ENCODE measurements at places on chromosomes 6 and 20.
A peak's percentile ranks its signal among the peaks of the same experiment; 100 is the strongest.

- no peak for DNase-seq
Measured at GRCh38 chr20:17557675-17558006, 12.2 kb upstream of the DSTN start.

DNA sequence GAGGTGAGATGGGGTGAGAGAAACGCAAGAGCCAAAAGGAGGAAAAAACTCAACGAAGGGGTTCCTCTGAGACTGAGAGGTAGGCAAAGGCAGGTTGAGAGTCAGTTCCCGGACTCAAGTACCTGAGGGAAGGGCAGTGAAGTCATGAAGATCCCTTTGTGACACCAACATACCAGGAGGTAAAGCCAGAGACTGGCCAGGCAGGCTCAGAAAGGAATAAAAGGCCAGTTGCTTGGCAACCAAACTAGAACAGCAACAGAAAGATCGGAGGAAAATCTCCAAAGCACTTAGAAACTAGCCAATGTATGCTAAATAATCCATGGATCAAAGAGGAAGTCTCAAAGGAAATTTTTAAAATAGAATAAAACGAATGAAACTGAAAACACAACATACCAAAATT, 209.8 kb upstream of the PROKR2 start:
- no peak for DNase-seq

GRCh38 chr20:38855356-38855755, 49.9 kb downstream of the PPP1R16B start:
- DNase-seq = no peak

DNA sequence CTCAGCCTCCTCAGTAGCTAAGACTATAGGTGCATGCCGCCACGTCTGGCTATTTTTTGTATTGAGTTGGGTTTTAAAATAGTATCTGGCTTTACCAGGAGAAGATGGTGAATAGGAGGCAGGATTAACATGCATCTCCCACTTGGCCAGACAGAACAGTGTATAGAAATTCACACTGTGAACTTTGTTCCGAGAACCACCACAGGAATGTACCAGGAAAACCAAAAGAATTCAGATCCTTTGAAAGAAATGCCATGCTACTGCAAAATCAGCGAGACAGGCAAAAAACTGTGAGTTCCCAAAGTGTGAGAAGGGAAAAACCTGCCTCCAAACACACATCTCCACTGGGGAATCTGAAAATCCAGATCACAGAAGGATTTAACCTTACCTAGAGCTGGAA, 327.6 kb downstream of the NKAIN2 start:
- DNase-seq = no peak

- no peak for DNase-seq
Measured at GRCh38 chr6:140641412-140641811, 1267.0 kb upstream of the CITED2 start.

GRCh38 chr6:43740961-43741764, 28.8 kb upstream of the VEGFA start:
- no peak for DNase-seq

- no peak for DNase-seq
Measured at GRCh38 chr20:19682249-19682648, 75.8 kb upstream of the RIN2 start.

GRCh38 chr6:43455531-43456428, at the start of gene DLK2:
Gene DLK2 (minus strand): TSS chr6:43455548. CDS start chr6:43454825, 723 bp downstream.
- peak; percentile 38 for DNase-seq

DNA sequence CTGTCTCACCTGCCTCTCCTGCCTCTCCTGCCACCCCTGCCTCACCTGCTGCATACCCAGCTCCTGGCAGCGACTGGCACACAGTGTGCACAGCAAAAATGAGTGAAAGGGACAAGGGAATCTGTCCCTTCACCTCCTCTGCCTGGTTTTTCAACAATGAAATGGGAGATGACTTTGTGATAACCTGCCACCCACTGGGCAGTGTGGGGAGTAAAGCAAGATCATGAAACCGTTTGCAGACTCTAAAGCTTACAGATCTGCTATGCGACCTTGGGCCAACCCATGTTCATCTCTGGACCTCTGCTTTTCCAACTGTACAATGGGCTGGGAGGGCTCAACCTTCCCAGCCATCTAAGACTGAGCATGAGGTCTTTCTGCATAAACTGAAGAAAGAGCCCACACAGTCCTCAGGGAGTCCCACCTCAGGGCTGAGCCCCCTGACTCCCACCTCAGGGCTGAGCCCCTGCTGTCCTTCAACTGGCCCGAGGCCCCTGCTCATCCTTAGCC, 81.1 kb downstream of the RIPOR3 start:
- DNase-seq = no peak

GRCh38 chr20:21234806-21235483, 68.2 kb upstream of the XRN2 start:
- no peak for DNase-seq

- DNase-seq = no peak
Measured at GRCh38 chr6:26743157-26743821, 83.7 kb upstream of the ZNF322 start.

GRCh38 chr6:41713159-41713649, 22.2 kb downstream of the TFEB start:
- no peak for DNase-seq

- DNase-seq = no peak
Measured at GRCh38 chr6:152048921-152049320, 241.4 kb downstream of the ESR1 start.

GRCh38 chr6:13071550-13072345, 256.6 kb downstream of the TBC1D7 start:
- DNase-seq = no peak

DNA sequence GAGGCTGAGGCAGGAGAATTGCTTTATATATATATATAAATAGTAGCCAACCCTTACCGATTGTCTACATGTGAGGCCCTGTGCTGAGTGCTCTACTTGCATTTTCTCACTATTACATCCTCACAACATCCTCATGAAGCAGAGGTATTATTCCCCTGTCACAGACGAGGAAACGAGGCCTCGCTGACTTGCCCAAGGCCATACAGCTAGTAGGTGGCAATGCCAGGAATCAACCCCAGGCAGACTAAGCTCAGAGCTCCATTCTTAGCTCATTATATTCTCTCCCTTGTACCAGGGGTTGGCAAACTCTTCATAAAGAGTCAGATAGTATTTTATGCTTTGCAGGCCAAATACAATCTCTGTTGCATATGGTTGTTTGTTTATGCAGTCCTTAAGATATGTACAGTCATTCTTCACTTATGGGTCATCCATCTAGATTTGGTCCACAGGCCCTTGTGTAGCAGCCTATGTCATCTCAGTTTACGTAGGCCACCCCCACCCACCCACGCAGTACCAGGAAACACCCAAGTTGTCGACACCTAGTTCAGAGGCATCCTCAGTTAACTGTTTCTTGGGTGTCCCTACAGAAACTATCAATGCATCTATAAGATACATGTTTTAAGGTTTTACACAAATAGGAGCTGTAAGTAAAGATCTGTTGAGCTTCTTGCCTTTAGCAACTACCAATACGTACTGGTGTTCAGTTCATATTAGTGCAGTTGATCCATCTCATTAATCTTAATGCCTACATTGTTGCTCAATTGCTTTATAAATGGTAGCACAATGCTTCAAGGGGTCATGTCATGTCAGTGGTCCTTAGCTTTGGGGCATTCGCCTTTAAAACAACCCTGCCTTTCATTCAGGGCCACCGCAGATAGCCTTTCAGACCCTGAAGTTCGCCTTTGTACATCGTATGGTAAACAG, 3.0 kb downstream of the CASS4 start:
- DNase-seq = no peak

DNA sequence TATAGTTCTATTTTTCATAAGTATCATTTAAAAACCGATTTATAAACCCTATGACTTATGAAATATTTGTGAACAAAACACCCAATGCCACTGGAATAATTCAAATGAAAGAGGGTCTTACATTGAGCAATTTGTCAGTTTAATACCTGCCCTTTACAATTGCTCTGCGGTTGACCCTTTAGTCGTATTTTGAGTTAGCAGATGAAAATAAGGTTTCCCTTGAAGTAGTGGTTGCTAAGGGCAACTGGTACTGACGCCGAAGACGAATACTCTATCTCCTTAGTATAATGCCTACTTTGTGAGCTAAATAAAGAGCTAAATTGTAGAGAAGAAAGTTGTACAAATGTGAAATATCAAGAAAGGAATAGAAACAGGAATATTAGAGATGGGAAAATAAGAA, 69.4 kb downstream of the KCNQ5 start:
- no peak for DNase-seq

DNA sequence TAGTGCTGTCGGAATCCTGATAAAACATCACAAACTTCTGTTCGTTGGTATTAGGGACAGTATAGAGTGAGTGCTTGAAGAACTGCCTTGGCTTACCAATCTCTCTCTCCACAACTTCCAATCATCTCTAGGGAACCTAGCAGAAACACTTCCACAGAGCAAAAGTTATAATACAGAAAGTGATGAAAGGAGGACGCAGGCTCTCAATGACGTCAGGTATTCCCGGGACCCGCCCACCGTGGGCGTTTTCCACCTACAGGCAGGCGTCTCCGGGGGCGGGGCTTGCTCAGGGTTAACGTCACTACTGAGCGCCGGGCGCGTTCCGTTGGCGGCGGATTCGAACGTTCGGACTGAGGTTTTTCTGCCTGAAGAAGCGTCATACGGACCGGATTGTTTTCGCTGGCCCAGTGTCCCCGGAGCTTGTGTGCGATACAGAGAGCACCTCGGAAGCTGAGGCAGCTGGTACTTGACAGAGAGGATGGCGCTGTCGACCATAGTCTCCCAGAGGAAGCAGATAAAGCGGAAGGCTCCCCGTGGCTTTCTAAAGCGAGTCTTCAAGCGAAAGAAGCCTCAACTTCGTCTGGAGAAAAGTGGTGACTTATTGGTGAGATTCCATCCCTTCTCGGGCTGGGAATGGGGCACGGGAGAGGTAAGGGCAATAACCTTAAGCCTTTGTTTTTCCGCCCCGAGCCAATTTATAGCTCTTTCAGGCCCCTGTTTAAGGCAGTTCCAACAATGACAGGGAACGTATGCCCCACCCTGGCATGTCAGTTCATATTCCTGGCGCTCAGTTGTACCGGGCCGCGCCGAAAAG, at the start of gene CENPW:
TSS of gene CENPW (plus strand) at position 320 of the 814 bp plus-strand sequence. CDS start at position 479, 159 bp downstream.
- peak; percentile 92 for DNase-seq

- DNase-seq = no peak
Measured at GRCh38 chr6:6178795-6179194, 141.7 kb downstream of the F13A1 start.

DNA sequence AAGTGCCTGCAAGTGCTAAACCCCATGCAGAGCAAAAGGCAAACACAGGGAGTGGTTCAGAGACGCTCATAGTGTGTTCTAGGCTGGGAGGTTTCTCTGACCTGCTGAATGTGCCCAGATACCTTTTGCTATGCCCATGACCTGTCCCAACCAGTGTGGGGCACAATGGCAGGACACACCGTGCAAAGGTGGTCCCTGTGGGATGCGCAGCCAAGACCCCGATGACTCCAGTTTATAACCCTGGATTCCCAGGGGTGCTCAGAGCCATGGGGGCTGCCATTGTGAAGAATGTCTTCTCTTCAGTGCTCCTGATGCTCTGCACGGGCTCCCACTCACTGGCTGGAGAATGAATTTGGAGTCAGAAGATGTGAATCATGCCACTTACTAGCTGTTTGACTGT, 2.2 kb upstream of the NINL start:
- no peak for DNase-seq

GRCh38 chr20:22425344-22426295, 158.8 kb downstream of the FOXA2 start:
- DNase-seq = no peak

DNA sequence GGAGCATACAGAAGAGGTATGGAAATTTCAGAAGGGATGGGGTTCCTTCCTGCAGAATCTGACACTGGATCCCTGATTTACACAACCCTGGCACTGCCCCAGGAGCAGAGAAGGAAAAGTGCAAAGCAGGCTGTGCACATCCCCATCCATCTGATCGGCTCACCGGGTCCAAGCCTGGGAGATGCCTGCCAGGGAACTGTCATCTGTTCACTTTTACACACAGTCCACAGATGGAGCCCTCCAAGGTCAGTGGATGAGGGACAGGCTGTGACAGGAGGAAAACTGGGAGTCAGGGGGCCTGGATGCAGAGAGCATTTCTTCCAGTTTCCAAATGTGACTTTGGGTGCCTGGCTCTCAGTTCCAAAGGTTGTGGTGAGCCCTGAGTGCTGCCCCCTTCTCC, 11.0 kb upstream of the SYNDIG1 start:
- no peak for DNase-seq

DNA sequence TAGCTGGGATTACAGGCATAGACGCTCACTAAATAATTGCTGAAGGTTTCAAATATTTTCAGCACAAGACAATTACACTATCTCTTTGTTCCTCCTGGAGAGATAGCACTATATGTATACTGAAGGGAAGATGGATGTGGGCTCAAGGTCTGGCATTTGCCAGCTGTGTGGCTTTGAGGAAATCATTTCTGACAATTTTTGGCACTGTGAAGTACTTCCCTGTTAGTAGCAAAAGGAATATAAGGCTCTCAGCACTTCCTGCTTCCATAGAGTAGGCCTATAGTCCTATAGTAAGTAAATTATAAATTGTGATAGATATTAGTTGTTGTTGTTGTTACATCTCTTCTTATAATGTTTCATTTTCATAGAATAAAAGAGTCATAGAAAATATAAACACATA, 271.1 kb downstream of the SAMD5 start:
- no peak for DNase-seq

DNA sequence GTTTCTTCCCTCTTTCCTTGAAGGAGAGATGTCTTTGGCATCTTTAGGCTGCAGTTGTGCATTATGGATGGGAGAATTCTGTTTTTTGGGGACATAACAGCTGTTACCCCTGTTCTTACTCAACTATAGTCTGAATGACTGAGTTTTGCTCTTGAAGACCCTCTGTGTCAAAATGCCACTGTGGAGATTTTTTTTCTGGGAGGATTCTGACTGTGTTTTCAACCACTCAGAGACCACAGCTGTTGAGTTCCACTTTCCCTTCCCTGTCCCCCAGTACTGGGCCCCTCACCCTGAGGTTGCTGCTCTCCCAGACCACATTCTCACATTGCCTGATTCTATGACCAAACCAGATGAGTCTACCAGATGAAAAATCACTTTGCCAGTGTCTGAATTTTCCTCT, 48.1 kb downstream of the NKX2-2 start:
- no peak for DNase-seq

DNA sequence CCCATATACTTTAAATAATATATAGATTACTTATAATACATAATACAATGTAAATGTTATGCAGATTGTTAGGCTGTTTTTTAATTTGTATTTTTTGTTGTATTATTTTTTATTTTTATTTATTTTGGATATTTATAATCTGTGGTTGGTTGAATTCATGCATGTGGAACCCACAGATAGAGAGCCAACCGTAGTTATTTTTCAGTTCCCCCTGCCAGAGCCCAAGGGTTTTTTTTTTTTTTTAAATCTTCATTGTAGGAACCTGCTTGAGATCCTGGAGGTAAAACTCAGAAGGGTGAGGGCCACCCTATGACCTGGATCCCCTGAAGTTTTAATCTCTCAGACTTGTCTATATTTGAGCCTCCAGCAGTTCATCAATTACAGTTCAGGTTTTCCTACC, 133.2 kb downstream of the B3GAT2 start:
- DNase-seq = no peak

- no peak for DNase-seq
Measured at GRCh38 chr6:131636880-131637792, at the start of gene ENPP3. Gene ENPP3 (plus strand): TSS chr6:131637302. CDS start chr6:131637385, 83 bp downstream.

DNA sequence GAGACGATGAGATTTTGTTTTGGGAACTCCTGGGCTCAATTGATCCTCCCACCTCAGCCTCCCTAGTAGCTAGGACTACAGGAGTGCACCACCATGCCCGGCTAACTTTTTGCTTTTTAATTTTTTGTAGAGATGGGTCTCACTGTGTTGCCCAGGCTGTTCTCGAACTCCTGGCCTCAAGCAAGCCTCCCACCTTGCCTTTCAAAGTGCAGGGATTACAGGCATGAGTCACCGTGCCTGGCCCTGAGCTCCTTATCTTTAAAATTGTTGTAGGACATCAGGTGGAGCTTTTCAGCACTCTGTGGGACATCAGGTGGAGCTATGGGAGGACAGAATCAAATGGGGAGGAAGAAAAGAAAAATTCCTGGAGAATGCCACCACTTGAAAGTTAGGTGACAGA, 12.7 kb downstream of the ACTR5 start:
- no peak for DNase-seq

Data from CD4-positive, alpha-beta T cell (primary cell).